ENCODE measurements at places on chromosomes 1 and 21. TPM values are rescaled to one million over a fixed set of nuclear protein-coding genes. Genes with fewer than 3 reads are reported as not detected.

OR2T33 gene
- not detected for polyA plus RNA-seq

THEM5 gene
- 0.56 TPM for polyA plus RNA-seq

C1QA gene
- 22.2 TPM for polyA plus RNA-seq

GBP1 gene
- polyA plus RNA-seq, result 4.1 TPM

ERVH48-1 gene
- polyA plus RNA-seq, result 1.2 TPM
